Caki2 (cell line): ENCODE measurements at places on chromosomes 4 and X. TPM values are rescaled to one million over a fixed set of nuclear protein-coding genes. Genes with fewer than 3 reads are reported as not detected.

Gene TBX22
- total RNA-seq = not detected in 2 replicates

Gene NPNT
- total RNA-seq = 4.4 TPM in 1 of 2 replicates, not detected in the other

Gene CXXC4
- total RNA-seq = 1.0 and 2.1 TPM in 2 replicates

Gene POU3F4
- total RNA-seq = not detected in 2 replicates

Gene CT45A9
- total RNA-seq = not detected in 2 replicates

Gene BMP3
- not detected in 2 replicates for total RNA-seq

Gene ARSJ
- total RNA-seq = 22.7 and 34.9 TPM in 2 replicates

Gene SPIN4
- total RNA-seq = 2.4 and 4.8 TPM in 2 replicates

Gene PTTG2
- total RNA-seq = not detected in 2 replicates

Gene CSN1S1
- total RNA-seq = not detected in 2 replicates

Gene PROM1
- total RNA-seq = 0.17 TPM in 1 of 2 replicates, not detected in the other

Gene FGF2
- total RNA-seq = 26.6 and 27.7 TPM in 2 replicates

Gene TCEAL6
- not detected in 2 replicates for total RNA-seq

Gene PWWP3B
- not detected in 2 replicates for total RNA-seq

Gene FDCSP
- total RNA-seq = not detected in 2 replicates

Gene MGARP
- total RNA-seq = 0.90 and 1.5 TPM in 2 replicates
